CD4-positive, alpha-beta T cell (primary cell): ENCODE measurements at places on chromosomes 3 and 15.
A peak's percentile ranks its signal among the peaks of the same experiment; 100 is the strongest.

DNA sequence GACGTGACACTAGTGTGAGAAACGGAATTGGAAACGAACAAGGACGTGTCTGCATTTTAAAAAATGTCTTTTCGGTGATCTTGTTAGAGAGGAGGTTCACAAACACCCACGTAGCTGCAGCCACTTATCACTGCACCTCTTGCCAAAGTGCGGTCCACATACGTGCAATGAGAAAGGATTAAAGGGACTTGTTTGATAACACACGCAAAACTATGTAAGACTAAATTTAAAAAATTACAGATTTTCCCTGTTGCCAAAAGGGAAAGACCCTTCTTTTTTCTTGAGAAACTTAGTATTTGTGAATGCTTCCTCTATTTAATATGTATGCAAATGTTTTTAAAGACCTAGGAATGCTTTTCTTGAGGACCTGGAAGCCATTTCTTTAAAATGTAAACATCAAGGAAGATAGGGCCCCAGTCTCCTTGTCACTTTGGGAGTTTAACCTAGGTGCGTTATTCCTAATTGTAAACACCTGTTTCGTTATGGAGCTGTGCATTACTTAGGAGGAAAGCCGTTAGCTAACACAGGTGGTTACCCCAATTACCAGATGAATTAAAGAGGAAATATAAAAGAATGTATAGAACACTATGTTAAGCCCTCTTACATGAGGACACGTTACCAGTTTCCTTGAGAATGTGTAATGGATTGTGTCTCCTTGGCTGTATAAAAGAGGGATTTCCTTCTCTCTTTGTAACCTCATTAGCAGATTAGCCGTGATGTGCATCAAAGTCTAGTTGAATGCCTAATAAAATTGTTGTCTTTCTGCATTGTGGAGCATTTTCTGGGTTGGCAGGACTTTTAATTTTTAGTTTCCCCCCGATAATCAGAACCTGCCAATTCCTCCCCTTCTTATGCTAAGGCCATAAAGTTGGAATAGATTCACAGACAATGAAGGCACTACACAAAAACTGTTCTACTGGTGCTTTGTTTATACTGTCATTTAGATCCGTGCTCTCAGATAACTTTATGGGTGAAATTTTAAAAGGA lies 1.0 kb downstream of the LEKR1 start:
- DNase-seq: no peak

GRCh38 chr3:46480491-46481195 lies 15.9 kb upstream of the LTF start:
- no peak for DNase-seq

GRCh38 chr3:47339951-47340350 lies 40.9 kb upstream of the PTPN23 start:
- no peak for DNase-seq

- no peak for DNase-seq
Measured at GRCh38 chr3:100561459-100562158, 47.8 kb upstream of the ADGRG7 start.

DNA sequence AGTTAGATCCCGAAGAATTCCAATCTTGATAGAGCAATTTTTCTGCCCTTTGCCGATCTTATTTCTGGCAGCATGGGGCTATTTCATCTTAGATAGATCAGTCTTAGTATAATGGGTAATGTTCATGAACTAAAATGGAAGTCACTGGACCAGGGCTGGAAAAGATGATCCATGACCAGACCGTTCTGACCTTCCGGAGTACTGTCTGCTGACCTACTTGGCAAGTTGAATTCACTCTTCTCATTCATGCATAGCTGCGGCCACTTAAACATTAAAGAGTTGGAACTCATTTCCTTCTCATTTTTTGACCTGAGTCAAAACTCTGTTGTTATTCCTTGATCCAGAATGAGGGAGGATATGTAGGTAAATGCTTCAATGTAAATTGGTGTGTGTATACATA lies 32.5 kb downstream of the GMNC start:
- no peak for DNase-seq

DNA sequence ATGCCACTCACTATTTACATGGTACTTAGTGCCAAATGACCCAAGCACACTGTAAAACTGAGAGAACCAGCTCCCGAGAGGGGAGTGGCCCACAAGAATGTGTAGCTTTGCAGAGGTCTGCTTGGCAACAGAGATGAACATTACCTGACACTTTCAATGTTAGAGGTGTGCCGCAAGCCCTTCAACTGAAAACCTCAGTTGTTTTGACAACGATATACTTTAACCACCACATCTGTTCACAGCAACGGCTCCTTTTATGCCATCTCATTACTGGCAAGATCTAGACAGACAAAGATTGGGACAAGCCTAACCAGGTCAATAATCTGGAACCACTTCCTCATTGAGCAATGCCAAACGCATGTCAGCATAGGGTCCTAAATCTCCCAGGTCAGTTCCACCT lies 23.7 kb downstream of the NEK10 start:
- DNase-seq: peak; percentile 39

- no peak for DNase-seq
Measured at GRCh38 chr15:98802187-98802586, 153.8 kb downstream of the IGF1R start.

DNA sequence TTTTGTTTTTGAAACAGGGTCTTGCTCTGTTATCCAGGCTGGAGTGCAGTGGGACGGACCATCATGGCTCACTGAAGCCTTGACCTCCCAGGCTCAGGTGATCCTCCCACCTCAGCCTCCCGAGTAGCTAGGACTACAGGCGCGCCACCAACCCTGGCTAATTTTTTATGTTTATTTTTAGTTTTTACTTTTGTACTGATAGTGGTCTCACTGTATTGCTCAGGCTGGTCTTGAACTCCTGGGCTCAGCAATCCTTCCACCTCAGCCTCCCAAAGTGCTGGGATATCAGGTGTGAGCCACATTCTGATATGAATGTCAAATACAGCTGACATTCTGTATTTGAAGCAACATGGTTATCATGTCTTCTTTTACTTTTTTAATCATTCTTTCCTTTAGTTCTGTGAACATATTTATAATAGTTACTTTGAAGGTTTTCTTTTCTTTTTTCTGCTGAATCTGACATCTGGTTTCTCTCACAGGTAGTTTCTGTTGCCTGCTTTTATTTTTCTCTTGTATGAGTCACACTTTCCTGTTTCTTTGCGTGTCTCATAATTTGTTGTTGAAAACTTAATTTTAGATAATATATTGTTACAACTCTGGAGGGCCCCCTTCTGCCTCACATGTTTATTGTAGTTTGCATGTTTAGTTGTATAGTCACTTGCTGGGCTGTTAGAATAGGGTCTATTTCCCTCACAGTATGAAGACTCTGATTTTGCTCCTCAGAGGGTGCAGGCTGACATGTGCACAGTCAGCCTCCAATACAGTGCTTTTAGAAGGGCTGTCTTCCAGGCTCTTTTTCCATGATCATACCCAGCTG lies 8.4 kb upstream of the CNTN4 start:
- DNase-seq: no peak

DNA sequence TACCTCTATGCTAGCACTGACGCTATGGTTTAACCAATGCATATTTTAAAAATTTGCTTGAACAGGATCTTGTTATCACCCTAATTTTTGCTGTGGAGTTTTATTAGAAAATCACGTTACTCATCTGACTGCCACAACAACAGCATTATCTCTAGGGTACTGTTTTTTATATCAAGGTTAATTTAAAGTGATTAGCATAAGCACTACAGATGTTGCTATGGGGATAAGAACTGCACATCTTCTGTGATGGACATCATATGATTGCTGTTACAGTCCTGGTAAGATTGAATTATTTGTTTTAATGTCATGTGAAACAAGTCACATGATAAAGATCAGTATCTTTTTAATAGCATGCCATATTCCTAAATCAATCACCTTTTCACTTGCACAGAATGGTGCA lies 492.2 kb upstream of the ROBO2 start:
- no peak for DNase-seq

GRCh38 chr3:183536238-183536880 lies 19.1 kb downstream of the KLHL6 start:
- no peak for DNase-seq

GRCh38 chr3:100899440-100900091 lies 93.7 kb downstream of the ABI3BP start:
- DNase-seq: peak; percentile 1

GRCh38 chr15:25408428-25408827 lies 30.4 kb downstream of the UBE3A start:
- no peak for DNase-seq

GRCh38 chr3:53818221-53819162 lies 27.7 kb downstream of the CHDH start:
- no peak for DNase-seq

DNA sequence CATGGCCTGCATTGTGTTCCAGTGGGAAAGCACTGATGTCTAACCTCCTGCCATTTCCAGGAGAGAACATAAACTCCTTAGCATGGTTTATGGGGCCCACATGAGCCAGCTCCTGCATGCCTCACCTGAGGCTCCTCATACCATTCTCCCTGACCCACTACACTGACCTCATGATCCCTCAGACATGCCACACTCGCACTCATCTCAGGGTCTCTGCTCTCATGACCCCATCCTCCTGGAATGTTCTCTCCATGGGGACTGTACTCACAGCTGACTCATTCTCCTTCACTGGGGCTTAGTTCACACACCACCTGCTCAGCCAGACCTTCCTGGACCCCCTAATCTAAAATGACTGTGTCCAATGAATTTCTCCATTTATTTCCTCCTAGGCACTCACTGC lies 4.0 kb upstream of the LMCD1 start:
- no peak for DNase-seq

GRCh38 chr15:70099967-70100473 lies 2.3 kb upstream of the TLE3 start:
- peak; percentile 55 for DNase-seq

- DNase-seq: no peak
Measured at GRCh38 chr15:28955160-28955992, 69.6 kb downstream of the APBA2 start.
